ENCODE measurements at places on chromosomes 5 and 9.

DNA sequence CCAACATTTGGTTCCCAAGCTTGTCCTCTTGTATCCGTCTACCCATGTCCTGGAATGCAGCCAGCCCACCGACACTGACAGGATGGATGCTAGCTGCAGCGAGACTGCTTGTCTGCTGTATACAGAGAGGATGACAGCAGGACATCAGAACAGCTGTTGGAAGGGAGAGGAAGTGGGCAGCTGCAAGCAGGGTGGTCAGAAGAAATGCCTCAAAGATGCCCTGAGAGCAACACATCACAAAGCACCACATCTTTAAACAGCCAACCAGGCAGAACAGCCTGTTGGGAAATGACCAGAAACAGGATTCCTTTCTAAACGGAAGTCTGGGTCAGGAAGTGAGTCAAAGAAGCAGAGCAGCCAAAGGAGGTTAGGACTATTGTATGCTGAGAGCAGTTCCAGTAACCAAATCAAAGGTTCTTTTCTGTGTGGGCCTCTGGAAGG is 219.1 kb downstream of the NDUFS4 start:
- no peak for DNase-seq

GRCh38 chr5:1039210-1039548 is 30.6 kb downstream of the NKD2 start:
- no peak for DNase-seq

- no peak for DNase-seq
These were observed 134.9 kb downstream of the ATG10 start for GRCh38 chr5:82106756-82107155.

- DNase-seq, result no peak
These were observed 28.4 kb upstream of the EBF1 start for GRCh38 chr5:159128070-159128541.

DNA sequence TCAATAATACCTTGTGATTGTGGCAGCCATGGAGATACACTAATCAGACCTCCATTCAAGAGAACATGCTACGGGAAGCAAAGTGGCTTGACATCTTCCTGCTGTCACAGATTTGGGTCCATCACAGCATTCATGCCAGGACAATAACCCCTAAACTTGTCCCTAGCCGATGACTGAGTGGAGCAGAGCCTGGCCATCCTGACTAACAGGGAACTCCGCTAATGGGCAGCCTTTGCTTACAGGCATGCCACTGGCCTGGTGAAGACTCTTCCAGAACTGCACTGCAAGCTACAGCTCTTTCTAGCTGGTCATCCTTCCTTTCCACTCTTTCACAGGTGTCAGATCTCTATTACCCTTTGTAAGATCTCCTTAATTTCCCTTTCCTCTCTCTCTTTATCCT is 16.0 kb downstream of the FAM174A start:
- DNase-seq, result no peak

- no peak for DNase-seq
These were observed 47.3 kb upstream of the SUB1 start for GRCh38 chr5:32538031-32538547.

GRCh38 chr9:130794923-130795495 is 40.0 kb upstream of the ABL1 start:
- DNase-seq, result no peak

DNA sequence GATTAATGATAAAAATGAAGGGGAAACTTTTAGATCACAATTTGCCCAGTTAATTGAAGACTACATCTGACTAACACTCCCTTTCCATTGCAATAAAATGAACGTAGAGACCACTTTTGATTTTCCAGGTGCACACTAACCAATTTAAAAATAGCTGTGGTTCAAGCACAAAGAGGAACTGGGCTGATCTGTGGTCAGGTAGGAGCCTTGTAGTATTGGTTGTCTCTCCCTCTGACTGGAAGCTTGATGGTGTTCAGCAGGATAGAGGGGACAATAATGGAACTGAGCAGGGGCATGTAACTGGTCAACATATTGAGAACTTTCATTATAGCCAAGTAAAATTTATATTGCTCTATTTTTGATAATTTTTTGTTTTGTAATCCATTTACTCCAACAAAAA is 886.8 kb upstream of the SEMA6A start:
- no peak for DNase-seq

GRCh38 chr5:139406963-139407362 is 3.1 kb upstream of the SPATA24 start:
- DNase-seq, result no peak

- DNase-seq, result no peak
These were observed 118.2 kb upstream of the TBC1D2 start for GRCh38 chr9:98373609-98374008.

- no peak for DNase-seq
These were observed 64.3 kb downstream of the FEM1C start for GRCh38 chr5:115480271-115480670.

GRCh38 chr5:78416677-78417425 is 56.4 kb downstream of the SCAMP1 start:
- DNase-seq, result no peak

DNA sequence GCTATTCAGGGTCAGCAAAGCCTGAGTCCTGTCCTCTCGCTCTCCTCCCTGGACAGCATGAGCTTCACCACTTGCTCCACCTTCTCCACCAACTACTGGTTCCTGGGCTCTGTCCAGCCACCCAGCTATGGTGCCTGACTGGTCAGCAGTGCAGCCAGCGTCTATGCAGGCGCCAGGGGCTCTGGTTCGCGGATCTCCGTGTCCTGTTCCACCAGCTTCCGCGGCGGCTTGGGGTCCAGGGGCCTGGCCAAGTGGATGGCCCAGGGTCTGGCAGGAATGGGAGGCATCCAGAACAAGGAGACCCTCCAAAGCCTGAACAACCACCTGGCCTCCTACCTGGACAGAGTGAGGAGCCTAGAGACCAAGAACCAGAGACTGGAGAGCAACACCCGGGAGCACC is 8.6 kb downstream of the NIPBL start:
- no peak for DNase-seq

DNA sequence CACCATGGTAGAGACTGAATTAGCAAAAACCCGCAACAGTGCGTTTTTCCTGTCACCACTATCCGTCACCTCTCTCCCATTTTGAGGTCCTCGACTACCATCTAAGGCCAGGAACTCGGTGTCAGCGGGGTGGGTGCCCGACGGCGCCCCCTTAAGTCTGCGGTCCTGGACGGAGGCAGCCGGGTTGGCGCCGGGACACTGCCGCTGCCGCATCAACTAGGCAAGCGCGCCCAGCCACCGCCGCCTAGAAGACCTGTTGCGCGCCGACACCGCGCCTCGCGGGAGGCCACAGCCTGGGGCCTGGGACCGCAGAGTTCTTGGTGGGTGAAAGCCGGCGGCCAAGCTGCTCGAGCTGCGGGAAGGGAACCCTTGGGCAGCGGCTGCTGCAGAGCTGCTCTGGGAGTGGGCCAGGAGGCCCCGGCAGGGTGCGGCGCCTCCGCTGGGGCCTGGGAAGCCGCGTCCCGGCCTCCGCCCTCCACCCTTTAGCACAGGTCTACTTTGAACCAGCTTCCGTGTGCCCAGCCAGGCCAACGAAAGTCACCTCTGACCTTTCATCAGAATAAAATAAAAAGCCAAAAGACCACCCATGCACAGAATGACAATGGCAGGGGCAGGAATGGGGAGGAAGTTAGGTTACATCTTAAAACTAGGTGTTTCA is 3.5 kb downstream of the FOXB2 start:
- DNase-seq, result no peak

DNA sequence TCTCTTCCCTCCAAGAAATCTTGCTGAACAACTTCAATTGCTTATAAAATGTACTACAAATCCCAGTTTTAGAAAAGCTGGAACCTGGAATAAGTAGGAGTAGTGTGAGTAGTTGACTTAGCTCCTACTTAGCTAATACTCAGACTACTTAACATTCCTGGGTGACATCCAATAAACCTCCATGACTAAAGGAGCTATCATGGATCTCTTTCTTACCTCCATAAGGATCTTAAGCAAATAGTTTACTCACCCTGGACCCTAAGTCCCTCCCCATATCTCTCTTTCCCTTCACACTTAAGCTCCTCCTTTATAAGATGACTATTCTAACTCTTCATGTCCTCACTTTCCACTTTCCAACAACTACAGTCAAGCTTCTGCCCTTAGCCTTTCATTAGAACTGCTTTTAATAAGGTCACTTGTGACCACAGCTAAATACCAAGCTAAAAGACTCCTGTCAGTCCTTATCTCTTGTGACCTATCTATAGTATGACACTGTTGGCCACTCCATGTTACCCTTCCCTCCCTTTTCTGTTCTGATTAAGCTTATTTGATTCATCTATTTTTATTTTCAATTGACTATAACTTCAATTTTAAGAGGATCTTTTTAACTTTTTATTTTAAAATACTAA is 194.9 kb downstream of the RFX3 start:
- DNase-seq, result no peak

GRCh38 chr9:89525446-89526374 is 27.8 kb upstream of the SEMA4D start:
- DNase-seq, result no peak

DNA sequence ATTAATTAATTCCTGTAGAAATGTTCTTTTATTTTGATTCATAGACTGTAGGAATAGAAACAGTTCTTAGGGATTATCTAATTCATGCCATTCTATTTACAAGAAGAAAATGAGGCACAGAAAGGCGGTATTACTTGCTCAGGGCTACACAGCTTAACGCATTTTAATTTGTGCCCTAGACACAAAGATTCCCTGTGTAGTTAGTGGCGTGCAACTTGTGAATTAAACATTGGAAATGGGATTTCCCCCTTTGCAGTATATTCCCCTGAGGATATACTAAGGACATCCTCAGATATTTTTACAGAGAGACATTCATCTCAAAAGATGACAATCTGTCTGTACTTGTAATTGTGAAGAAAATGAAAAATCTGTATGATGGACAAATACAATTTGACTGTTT is 108.1 kb downstream of the SGCD start:
- DNase-seq, result no peak

DNA sequence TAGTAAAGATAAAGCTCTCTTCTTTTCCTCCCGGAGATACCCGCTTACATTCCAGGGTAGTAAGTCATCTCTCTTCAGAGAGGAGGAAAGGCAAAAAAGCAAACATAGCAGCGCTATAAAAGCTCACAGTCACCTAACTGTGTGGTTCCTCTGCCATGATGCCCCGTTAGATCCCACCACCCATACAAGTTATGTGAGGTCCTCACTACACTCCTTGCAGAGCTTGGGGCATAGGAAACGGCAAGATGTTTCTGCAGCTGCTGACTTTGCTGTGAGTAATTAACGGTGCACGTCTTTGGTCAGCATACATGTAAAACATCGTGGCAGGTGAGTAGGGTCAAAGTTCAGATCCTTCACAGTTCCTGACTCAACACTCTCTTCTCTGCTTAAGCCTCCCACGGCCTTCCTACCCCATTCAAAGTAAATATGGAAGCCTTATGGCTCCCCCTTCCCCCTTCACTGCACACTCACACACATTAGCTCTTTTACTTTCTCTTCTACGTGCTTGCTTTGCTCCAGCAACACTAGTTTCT is 218.9 kb downstream of the DIRAS2 start:
- no peak for DNase-seq

GRCh38 chr9:27548055-27548741 is 18.6 kb upstream of the MOB3B start:
- no peak for DNase-seq

GRCh38 chr5:99004960-99005359 is 76.2 kb upstream of the CHD1 start:
- no peak for DNase-seq

- no peak for DNase-seq
These were observed 28.3 kb downstream of the TCF7 start for GRCh38 chr5:134142806-134143205.

- DNase-seq, result no peak
These were observed 14.1 kb downstream of the FEM1C start for GRCh38 chr5:115530426-115530825.

- DNase-seq, result no peak
These were observed 292.0 kb upstream of the SMC2 start for GRCh38 chr9:103802068-103802467.

DNA sequence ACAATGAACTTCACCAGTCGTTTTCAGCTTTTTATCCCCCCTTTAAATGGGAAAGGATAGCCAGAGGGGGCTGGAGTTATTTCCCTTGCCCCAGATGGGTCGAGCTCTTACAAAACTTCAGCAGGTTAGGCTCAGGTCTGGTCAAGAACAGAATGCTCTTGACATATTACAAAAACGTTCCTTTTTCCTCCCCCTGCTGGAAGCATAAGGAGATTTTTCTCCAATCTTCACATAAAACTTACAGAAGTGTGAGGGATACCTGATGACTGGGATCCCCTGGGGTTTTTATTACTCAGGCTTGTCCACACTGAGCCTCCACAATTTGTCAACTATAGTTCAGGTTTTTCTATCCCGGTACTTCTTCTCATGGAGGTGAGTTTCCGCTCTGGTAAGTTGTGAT is 60.8 kb downstream of the CSF2 start:
- no peak for DNase-seq

DNA sequence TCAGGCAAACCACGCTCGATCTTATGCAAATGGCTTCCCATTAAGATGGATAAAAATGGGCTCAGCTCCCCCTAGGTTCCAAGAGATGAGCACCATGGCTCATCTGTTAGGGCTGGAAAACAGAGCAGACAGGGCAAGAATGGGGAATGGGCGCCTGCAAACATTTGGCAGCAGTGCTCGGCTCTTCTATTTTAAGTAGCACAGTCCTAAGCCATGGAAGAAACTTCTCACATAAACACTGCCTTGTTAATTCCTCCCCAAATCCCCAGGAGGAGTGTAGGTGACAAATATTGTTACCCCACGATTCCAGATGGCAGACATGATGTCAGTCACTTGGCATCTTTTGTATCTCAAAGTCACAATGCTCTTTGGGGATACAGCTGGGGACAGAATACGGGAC is 221.8 kb downstream of the ICE1 start:
- no peak for DNase-seq

GRCh38 chr9:18437315-18438201 is 36.4 kb upstream of the ADAMTSL1 start:
- no peak for DNase-seq

- DNase-seq, result no peak
These were observed 140.1 kb upstream of the PPP1R26 start for GRCh38 chr9:135339378-135339973.

DNA sequence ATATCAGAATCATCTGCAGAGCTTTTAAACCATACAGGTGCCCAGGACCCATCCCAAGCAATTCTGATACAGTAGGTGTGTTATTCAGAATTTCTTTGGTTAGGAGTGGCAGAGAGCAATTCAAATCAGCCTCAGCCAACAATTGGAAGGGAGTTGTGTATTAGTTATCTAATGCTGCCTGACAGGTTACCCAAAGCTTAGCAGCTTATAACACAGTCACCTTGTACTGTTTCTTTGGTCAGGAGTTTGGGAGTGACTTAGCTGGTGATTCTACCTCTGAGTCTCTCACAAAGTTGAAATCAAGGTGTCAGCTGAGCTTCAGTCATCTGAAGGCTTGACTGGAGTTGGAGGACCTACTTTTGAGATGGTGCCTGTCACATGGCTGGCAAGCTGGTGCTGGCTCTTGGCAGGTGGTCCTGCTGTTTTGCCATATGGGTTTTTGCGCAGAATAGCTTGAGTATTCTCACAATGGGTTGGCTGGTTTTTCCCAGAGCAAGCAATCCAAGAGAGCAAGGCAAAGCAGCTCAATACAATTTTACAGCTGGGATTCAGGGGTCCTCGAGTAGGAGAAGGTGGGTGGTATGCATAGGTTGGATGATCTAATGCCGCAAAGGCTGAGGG is 18.7 kb upstream of the CARNMT1 start:
- DNase-seq, result no peak

Measured in stimulated activated CD8-positive, alpha-beta memory T cell treated with anti-CD3 and anti-CD28 coated beads, Interleukin-4, amount 100 ng/mL, for 1 hour (primary cell).